ENCODE measurements at places on chromosomes 5 and 9.

DNA sequence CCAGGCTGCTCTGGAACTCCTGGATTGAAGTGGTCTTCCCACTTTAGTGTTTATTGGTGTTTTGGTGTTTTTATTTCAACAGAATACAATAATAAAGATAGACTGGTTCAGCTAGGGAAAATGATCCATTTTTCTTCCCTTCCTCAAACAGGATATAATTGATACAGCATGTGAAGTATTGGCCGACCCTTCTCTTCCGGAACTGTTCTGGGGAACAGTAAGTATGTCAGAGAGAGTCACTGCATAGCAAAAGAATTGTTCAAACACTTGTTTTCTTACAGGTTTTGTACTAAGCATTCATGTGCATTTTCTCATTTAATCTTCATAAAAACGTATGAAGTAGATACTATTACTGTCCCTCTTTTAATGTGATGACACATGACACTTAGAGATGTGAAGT, 31.6 kb downstream of the NUP188 start:
- no peak for DNase-seq

DNA sequence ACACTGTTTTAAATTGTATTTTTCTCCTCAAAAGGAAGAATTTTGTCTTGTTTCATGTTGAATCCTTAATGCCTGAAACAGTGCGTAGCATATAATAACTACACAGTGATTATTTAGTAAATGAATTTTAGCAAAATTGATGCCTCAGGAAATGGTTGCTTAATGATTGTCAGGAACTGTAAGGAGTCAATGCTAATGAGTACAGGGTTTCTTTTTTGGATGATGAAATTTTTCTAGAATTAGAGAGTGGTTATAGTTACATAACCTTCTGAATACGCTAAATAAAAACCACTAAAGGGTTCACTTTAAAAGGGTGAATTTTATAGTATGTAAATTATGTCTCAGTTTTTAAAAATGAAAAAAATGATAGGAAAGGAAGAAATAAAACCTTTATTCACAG, 14.9 kb downstream of the FAM151B start:
- DNase-seq: no peak

- DNase-seq: no peak
Measured at GRCh38 chr9:90098408-90098807, 493.6 kb downstream of the GADD45G start.

DNA sequence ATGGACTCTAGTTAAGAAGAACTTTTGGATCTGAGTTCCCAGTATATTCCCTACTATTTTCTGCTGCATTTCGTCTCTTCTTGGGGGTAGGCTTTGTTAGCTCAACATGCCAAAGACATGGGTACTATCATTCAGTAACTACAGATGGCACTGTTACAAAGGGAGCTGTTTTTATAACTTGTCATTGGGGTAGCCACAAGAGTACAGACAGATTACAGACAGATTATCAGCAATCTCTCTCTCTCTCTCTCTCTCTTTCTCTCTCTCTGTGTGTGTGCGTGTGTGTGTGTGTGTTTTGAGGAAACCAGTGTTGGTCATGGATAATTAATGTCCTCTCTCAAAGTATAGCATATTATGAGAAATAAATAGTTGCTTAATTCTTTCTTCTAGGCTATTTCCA, 116.1 kb downstream of the WDR70 start:
- DNase-seq: no peak

- no peak for DNase-seq
Measured at GRCh38 chr5:122705851-122706250, 69.0 kb upstream of the SNX2 start.

GRCh38 chr9:8679371-8679822, 879.8 kb upstream of the DMAC1 start:
- DNase-seq: no peak

DNA sequence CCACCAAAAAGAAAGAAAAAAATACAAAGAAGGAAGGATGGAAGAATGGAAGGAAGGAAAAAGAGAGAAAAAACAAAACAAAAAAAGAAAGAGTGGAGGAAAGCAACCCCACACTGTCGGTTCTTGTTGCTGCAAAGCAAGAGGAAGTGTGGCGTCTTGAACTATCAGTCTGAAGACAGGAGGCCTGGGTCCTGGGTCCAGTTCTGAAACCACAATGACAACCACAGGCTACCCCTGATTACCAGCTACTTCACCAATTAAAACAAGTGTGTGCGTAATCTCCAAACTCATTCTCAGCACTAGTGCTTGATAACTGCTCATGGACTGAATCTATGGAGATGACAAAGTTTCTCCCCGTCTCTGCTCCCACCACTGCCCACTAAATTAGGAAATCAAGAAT, 93.7 kb downstream of the RASEF start:
- no peak for DNase-seq

- DNase-seq: no peak
Measured at GRCh38 chr9:2210201-2210600, 195.1 kb downstream of the SMARCA2 start.

DNA sequence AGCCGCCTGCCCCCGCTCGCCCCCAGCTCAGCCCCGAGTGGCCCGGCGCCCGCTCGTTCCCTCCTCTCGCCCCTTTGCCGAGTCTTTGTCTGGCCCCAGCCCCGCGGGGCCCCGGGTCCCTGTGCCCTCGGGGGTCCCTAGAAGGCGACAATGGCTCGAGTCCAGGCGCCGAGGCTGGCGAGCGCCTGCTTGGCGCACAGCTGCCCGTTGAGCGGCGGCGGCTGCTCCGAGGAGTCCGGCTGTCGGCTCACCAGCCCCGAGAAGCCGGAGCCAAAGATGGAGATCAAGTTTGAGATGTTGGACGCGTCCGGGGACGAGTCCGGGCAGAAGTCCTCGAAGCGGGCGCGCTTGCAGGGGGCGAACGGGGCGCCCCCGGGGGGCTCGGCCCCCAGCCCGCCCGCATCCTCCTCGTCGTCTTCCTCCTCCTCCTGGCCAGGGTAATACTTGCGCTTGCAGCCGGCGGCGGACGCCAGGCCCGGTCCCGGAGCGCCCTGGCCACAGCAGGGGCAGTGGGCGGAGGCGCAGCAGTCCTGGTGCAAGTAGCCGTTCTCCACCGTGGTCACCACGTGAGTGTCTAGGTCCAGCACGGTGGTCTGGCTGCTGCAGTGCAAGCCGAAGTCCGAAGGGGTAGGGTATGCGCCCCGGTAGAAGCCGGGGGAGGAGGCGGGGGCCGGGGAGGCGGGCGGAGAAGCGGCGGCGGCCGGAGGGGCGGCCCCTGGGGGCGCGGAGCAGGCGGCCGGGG, 1.2 kb downstream of the IER5L start:
- DNase-seq: no peak

GRCh38 chr5:171908638-171909037, 97.8 kb downstream of the FBXW11 start:
- DNase-seq: no peak

DNA sequence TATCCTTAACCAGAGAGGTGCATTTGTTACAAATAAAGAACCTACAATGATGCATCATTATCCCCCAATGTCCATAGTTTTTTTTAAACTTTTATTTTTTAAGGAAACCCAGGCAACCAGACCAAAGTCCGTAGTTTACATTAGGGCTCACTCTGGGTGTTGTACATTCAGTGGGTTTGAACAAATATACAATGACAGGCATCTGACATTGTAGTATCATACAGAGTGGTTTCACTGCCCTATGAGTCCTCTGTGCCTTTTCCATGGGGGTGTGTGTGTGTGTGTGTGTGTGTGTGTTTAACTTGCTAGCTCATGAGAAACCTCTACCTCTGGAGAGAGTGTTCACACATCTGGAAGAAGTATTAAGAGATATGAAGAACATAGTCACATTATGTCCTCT, 141.5 kb downstream of the KDM4C start:
- no peak for DNase-seq

DNA sequence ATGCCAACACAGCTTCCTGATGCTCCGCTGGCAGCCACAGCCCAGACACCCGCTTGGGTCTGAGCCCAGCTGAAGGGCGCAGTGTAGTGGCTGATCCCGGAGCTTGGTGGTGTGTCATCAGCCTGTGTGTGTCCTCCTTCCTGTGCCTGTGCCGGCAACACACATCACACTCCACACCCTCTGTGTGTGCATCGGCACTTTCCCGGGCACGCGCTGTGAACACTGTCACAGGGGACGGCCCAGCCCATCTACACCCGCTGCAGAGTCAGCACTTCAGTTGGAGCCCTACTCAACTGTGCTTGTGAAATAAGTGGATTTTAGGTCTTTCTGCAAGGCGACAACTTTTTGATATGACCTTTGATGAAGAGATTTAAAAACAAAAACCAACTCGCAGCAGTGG, 189.4 kb downstream of the IRX2 start:
- no peak for DNase-seq

DNA sequence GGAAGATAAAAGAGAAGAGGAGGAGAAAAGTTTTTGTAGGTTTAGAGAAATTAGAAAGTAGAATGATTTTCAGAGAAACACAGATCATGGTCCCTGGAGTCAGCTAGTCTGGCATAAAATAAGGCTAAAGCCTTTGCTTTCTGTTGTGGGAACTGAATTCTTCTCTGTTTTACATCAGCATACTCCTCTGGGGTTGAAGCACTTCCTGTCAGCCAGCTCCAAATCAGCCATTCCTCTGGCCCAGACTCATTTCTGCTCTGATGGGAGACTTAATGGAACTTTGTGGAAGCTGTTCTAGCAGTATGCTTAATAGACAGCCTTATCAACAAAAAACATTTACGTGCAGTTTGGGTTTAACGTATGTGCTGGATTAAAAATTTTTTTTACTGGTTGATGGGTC, 143.2 kb downstream of the HMHB1 start:
- no peak for DNase-seq

GRCh38 chr5:165521816-165522610, 2016.6 kb downstream of the MAT2B start:
- no peak for DNase-seq

DNA sequence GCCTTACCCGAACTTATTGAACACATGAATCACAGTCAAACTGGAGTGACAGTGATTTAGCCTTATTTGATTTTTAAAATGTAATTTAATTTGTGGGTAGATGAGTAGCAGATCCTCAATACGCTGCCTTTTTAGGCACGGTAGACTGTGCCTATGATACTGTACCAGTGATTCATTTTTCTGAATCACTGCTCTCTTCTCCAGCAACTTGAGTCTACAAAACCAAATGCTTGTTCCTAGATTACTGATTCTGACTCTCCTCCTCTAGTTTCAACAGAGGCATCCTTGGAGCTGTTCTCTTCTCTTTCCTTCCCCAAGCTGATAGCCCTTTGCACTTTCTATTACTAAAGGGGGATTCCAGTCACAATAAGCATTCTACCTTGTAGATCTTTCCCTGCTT, 94.3 kb upstream of the IL7R start:
- DNase-seq: no peak

DNA sequence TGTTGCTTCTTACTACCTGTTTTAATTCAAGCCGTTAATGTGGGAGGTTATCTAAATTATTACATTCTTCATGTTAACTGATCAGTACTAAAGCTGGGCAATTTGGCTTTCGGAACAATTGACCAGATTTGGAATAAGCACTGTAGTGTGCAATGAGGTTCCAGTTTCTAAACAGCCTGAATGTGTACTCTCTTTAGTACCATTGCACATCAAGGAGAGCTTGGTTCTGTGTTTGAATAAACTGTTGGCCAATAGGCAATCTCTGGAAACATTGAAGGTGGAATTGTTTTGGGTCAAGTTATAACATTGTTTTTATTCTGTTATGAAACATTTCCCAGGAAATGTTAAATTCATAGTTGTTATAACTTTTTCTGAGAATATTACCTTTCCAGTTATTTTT, 105.2 kb downstream of the PBX3 start:
- no peak for DNase-seq

- no peak for DNase-seq
Measured at GRCh38 chr9:115781070-115781736, 372.4 kb upstream of the PAPPA start.

DNA sequence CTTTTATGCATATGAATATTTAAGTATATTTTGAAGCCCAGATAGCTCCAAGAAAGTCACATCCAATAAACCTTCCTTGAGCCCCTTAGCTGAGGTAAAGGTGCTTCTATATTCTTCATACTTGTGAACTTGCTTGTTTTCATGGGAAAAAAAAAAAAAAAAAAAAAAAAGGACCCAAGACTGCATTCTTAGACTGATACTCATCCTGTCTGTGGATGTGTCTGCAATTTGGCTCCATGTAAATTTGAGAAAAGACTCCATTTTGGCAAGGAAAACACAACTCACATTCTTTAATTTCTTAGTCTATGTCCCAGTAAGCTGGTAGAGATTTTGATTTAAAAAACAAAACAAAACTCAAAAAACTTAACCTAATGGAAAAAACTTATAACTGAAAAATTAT, 238.3 kb downstream of the FBXL17 start:
- no peak for DNase-seq

DNA sequence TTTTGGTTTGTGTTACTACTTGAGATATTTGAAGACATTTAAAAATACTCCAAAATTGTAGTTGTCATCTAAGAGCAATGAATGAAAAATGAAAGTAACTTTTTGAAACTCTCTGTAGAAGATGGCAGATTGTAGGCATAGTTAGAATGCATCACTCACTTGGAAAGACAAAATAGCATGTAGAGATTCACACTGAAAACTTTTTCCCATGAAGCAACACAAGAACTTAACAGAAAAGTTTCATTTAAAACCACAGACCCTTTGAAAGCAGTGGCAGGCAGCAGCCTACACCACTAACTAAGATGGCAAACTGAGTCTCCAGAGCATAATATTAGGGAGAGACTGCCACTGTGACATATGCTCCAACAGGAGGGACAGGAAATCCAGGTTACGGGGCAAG, 18.9 kb upstream of the FAM174A start:
- no peak for DNase-seq

- no peak for DNase-seq
Measured at GRCh38 chr5:171541341-171541776, 121.9 kb downstream of the FGF18 start.

- DNase-seq: no peak
Measured at GRCh38 chr9:137660144-137660543, 41.3 kb downstream of the EHMT1 start.

DNA sequence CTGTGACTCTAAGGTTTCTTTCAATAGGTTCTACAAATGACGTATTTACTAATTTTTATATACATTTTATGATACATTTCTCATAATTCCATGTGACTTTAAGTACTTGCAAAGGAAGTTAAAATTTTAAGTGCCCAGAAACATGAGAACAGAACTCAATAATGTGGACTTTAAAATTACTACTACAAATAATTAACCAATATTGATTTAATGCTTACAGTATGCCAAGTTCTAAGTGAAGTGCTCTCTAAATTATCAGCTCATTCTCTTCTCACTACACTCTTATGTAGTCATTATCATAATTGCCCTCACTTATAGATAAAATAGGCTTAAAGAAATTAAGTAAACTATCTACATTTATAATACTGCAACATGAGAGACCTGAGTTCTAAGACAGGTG, 1690.7 kb upstream of the CDH9 start:
- DNase-seq: no peak

- peak; percentile 40 for DNase-seq
Measured at GRCh38 chr9:2015581-2016407, 647 bp downstream of the SMARCA2 start.

GRCh38 chr9:121824651-121825030, 173.2 kb downstream of the DAB2IP start:
- no peak for DNase-seq

DNA sequence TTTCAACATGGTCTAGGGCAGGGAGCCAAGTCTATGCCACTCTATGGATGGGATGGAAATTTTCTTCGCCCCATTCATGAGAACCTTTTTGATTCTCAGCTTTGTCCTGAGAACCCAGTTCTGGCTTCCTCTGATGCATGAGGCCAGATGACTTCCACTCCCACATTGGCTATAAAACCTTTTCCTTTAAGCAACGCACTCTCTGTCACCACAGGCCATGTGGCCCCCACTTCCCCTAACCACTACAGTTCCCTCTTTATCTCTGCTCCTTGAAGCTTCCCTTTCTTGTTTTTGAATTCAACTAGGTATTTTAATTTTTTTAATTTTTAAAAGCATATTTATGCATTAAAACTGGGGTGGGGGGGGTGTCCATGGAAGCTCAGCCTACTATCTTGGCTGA, 401.3 kb downstream of the ENC1 start:
- no peak for DNase-seq
